ENCODE measurements at places on chromosomes 7 and 10.

DNA sequence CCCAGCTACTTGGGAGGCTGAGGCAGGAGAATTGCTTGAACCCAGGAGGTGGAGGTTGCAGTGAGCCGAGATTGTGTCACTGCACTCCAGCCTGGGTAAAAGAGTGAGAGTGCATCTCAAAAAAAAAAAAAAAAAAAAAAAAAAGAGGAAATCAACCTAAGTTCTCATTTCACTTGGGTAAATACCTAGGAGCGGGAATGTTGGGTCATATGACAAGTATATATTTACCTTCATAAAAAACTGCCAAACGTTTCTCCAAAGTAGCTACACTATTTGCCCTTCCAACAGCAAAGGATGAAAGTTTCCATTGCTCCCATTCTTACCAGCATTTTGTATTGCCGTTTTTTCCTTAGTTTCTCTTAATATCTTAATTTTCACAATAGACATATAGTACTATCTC is 9.8 kb downstream of the P4HA1 start:
- DNase-seq = no peak

- DNase-seq = no peak
Measured at GRCh38 chr7:151038951-151039849, 9.1 kb upstream of the ASIC3 start.

DNA sequence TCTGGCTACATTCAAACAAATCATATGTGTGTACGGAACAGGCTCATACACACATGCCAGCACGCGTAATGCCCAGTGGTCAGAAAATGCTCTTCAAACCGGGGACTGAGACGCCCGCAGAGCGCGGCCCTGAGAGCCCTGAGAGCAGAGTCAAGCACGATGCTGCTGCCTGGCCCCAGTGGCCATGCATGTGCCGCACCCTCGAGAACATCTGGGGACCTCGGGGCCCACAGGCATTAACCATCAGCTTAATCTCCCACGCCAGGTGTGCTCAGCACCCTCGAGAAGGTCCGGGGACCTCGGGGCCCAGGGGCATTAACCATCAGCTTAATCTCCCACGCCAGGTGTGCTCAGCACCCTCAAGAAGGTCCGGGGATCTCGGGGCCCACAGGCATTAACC is 163.1 kb downstream of the PTPRN2 start:
- no peak for DNase-seq

DNA sequence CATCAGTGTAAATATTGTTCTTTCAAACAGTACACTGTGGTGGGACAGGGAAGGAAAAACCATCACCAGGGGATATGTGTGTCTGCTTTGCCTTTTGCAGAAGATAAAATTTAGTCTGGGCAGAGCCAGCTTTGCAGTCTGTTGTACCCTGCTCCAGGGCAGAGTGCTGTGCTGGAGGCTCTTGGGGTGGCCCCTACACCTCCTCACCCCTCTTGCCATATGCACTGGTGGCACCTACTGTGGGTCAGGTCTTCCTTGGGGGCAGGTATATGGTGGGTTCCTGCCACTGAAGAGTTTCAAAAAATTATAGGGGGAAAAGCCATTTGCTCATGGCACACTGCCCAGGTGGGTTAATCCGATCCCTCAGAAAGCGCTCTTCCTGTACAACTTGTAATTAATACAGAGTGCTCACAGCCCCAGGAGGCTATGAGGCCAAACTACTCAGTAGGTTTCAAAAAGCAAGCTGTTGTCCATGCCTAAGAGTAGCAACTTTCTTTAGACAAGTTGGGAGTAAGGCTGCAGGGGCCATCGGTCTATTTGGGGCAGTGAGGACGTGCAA is 112.7 kb upstream of the BMPER start:
- no peak for DNase-seq

DNA sequence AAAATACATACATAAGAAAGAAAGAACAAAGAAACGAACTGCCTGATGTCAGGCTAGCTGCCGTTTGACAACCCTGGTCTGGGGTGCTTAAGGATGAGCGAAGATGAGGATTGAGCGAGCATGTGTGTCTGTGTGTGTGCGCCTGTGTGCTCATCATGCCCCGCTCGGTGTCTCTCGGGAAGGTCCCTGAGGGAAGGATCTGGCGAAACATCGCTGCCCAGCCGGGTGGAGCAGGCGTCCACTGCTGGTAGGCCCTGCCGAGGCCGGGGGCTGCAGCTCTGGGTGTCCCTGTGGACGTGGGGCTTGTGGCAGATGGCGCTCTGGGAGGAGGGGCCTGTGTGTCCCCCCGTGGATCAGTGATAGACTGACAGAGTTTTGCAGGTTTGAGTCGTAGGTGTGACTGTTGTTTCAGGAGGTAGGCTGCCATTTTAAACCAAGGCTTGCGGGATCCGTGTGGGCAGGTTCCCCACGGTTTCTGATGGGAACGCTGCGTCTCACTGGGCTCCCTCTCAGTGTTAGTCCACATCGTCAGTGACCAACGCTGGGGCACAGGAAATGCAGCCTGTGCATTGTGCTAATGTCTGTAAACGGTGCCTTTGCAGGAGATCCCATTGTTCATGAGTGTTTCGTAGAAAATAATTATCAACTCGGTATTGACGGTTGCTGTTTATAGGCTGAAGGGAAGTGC is 5.9 kb upstream of the SUN1 start:
- DNase-seq = no peak

DNA sequence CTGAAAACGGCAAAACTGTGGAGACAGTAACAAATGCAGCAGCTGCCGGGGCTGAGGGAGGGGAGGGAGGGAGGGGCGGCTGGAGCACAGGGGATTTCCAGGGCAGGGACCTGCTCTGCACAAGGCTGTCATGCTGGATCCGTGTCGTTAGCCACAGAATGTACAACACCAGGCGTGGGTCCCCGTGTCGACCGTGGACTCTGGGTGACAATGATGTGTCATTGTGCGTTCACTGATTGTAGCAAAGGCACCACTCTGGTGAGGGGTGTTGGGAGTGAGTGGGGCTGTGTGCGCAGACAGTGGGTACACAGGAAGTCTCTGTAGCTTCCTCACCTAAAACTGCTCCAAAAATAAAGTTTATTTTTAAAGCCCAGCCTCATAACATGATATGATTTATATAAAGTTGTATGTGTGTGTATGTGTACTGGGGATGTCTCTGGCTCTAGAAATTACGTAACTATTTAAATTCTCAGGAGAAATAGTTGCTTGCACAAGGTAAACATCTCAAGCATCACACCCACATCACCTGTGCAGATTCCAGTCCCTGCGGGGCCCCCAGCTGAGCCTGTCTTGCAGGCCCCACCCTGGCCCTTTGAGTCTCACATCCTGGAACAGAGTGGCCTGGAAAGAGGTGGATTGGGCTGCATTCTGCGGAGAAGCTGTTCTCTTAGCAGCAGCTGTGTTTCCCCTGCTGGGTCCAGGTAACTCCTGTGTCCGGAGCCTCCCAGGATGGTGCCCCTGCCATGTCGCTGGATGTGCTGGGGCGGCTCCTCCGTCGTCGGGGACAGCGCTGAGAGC is 135.7 kb downstream of the DYNC2I1 start:
- no peak for DNase-seq
